RCC 7860 (cell line): ENCODE measurements at places on chromosomes 2 and 18.

GRCh38 chr2:56502616-56503015 lies 318.8 kb downstream of the CCDC85A start:
- DNase-seq: no peak

DNA sequence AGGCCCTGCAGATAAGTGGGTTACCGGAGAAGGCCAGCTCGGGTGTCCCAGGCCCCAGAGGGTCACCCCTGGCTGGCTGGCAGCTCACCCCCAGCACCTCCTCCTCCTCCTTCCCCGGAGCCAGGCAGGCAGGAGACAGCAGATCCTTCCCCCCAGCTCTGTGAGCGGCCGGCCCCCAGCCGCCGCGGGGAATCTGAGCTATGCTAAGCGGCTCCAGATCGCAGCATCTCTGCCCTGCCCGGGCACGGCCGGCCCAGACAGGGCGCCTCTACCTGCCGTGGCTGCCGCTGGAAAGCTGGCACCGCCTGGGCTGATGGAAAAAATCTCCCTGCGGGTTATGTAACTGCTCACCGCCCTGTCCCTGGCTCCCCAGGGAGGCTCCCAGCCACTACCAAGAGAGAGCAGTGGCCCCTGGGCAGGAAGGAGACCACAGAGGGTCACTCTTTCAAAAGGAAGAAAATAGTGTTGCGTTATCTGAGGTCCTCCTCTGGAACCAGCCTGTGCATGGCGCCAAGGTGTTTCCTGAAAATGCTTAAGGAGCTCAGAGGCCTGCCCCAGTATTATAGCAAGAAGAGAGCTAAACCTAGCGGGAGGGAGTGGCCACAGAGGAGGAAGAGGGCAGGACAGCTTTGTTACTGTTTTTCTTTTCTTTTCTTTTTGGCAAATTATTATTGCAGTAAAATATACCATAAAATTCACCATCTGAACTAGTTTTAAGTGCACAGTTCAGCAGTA lies 179.0 kb downstream of the SMAD7 start:
- DNase-seq: no peak

DNA sequence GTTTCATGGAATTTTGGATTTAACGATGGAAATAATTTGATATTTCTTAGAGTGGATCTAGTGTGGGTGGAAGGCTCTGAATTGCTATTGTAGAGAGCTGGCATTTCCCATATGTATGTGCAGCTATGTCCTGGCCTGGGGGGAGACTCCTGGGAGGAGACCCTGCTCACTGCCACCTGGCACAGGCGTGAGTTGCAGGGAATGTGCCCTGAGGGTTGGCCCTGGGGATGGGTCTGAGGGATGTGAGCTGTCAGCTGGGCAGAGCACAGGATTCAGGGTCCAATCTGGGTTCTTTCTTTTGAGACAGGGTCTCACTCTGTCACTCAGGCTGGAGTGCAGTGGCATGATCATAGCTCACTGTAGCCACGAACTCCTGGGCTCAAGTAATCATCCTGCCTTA lies 120.2 kb downstream of the CLIP4 start:
- no peak for DNase-seq

GRCh38 chr2:13682540-13683272 lies 949.8 kb upstream of the LRATD1 start:
- no peak for DNase-seq

- no peak for DNase-seq
These were observed 352.4 kb upstream of the SMIM21 start for GRCh38 chr18:75779910-75780309.

DNA sequence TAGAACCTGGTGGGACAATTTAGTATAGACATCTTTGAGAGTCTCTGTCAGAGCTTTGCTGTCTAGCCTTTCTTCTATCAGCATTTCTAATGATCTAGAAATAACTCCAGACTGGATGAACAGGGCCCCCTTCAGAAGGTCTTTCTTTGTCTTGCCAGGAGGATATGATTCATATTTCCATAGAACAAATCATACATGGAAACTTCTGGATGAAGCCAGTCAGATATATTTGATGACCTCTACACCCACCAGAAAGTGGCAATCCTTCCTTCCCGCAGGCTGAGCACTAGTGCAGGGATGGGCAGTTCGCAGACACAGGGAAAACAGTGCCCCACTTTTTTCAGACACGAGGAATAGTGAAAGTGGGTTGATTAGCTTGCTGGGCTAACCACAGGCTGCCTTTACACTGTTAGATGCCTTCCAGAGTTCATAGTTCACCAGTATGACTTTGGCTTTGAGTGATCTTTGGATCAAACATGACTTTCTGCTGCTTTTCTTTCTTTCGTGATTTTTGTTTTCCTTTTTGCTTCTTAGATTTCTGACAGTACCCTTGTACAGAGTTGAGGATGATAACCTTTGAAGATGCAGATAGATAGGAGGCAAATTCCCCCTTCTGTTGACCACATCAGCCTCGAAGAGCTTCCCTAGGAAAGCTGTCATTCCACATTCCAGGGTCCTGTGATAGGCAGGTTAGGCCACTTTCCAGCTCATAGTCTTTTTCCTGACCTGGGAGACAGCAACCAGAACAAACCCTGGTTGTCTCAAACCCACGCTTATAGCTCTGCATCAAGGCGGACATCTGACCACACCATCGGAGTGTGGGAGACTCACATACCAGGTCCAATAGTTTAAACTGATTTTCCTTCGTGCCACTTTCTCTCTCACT lies 237.0 kb downstream of the ZNF407 start:
- DNase-seq: no peak

GRCh38 chr2:234003972-234004617 lies 46.4 kb upstream of the SPP2 start:
- peak; percentile 93 for DNase-seq

GRCh38 chr2:216909541-216910210 lies 49.8 kb upstream of the TNP1 start:
- DNase-seq: no peak

DNA sequence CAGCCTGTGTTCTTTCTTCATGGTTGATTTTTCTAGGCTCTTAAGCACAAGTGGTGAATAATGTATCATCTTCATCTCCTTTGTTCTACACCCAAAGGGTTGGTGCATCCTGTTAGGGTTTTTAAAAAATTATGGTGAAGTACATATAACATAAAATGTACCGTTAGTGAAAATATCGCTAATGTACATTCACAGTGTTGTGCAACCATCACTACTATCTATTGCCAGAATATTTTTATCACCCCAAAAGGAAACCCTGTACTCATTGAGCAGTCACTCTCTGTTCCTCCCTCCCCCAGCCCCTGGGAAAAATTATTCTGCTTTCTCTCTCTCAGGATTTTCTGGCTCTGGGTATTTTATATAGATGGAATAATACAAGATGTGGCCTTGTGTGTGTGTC lies 98.5 kb downstream of the PRKCE start:
- no peak for DNase-seq

DNA sequence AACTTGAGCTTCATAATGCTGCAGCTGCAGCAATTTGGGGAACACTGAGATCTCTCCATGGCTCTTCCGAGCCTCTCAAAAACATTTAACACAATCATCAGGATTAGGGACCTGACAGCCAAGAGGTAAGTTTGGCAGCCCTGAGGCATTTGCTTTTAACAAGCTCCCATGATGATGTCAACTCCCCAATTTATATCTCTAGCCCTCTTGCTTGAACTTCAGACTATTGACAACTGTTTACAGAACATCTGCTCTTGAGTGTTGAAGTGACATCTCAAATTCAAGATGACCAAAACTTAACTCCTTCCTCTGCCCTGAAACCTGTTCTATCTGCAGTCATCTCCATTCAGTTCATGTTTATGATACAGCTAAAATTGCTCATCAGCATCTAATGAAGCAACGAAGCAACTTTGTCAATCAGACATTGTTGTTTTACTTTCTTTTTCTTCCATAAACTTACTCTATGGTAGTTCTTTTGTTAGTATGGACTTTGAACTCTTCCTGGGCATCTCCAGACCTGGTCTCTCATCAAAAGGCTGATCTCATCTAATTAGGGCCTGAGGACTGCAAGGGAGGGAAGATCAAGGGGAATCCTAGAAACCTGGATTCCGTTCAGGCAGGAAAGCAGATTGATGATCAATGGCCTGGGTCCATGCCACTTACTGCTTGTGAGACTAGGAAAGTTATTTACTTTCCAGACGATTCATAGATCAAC lies 48.1 kb downstream of the SEMA4F start:
- DNase-seq: no peak

DNA sequence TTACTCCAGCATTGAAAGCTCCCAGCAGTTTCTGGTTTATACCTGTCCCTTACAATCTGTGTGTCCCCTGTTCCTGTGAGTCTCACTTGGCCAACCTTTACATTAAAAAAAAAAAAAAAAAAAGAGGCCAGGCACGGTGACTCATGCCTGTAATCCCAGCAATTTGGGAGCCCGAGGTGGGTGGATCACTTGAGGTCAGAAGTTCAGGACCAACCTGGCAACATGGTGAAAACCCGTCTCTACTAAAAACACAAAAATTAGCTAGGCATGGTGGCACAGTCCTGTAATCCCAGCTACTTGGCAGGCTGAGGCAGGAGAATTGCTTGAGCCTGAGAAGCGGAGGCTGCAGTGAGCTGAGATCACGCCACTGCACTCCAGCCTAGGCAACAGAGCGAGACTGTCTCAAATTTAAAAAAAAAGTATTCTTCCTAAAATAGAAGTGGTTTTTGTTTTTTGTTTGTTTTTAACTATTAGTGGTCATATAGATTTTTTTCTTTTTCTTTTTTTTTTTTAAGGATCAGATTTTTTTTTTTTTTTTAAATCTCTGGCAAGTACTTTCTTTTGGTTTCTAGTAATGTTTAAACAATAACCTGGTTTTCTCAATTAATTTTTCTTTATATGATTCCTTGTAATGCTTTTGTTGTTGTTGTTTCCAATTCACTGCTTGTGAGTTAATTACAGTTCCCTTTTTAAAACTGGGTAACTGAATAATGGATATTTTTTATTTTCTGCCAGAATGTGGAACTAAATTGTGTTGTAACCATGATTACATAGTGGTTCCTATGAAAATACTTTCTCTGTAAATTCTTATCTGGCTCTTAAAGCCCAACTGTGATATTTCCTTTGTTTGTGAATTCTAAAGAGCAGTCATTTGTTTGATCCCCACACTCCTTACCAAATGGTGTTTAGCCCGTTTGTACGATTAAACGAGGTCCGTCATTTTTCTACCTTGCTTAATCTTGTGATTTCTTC lies 116.8 kb downstream of the CTAGE1 start:
- DNase-seq: peak; percentile 17

- no peak for DNase-seq
These were observed 650.5 kb downstream of the GALR1 start for GRCh38 chr18:77899972-77900754.

GRCh38 chr2:15790326-15790725 lies 150.0 kb upstream of the MYCN start:
- DNase-seq: no peak

DNA sequence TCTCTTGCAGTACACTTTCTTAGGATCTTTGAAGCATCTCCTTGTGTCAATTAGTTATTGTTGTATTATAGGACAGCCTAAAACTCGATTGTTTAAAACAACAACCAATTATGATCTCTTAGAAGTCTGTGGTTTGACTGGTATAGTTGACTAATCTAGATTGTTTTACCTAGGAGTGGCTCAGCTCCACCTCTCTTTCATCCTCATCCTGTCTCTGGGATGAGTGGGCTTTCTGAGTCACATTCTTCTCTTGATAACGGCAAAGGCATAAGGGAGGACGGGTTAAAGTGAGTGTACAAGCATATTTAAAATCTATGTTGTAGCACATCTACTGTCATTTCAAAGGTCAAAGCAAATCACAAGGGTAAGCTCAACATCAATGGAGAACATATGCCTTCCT lies 102.3 kb upstream of the GULP1 start:
- DNase-seq: peak; percentile 76
